CD8-positive, alpha-beta memory T cell (primary cell): ENCODE measurements at places on chromosomes 3 and 15.
A peak's percentile ranks its signal among the peaks of the same experiment; 100 is the strongest.

- H3K36me3 ChIP-seq, result no peaks in the 10 kb centered on the region
- DNase-seq, result no peak
- H3K27me3 ChIP-seq, result no peaks in the 10 kb centered on the region
- H3K4me3 ChIP-seq, result no peak overlapping the region
- H3K27ac ChIP-seq, result no peak overlapping the region
- H3K4me1 ChIP-seq, result no peaks in the 10 kb centered on the region
These were observed 117.3 kb upstream of the PRR20G start for GRCh38 chr3:127405010-127405598.

DNA sequence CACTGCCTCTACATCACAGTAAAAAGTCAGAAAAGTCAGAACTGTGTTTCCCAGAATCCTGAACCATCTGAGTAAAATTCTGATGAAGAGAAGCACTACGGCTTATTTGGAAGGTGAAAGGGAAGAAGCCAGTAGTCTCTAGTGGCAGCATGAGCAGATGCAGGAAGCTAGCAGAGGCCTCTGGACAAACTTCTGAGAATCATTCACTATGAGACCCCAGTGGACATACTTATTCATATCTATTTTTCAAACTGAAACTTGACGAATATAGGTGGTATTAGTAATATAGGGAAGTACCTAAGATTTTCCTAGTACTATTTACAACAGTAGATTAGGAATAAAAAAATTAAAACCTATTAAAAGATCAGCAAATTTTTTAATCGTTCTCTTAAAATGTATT lies 272.8 kb upstream of the TTC14 start:
- no peak for DNase-seq
- no peaks in the 10 kb centered on the region for H3K36me3 ChIP-seq
- H3K27ac ChIP-seq, result no peak overlapping the region
- no peaks in the 10 kb centered on the region for H3K4me1 ChIP-seq
- H3K4me3 ChIP-seq, result no peak overlapping the region

- H3K4me3 ChIP-seq, result no peak overlapping the region
- no peak overlapping the region for H3K27ac ChIP-seq
- DNase-seq, result no peak
- no peaks in the 10 kb centered on the region for H3K27me3 ChIP-seq
- no peaks in the 10 kb centered on the region for H3K36me3 ChIP-seq
- H3K4me1 ChIP-seq, result peaks cover 18% of the 10 kb centered on the region
These were observed 216.1 kb downstream of the SLCO3A1 start for GRCh38 chr15:92069308-92070250.

- H3K4me3 ChIP-seq, result no peak overlapping the region
- H3K27ac ChIP-seq, result no peak overlapping the region
- DNase-seq, result no peak
- no peaks in the 10 kb centered on the region for H3K4me1 ChIP-seq
These were observed 75.0 kb downstream of the SEMA5B start for GRCh38 chr3:122952520-122952919.

DNA sequence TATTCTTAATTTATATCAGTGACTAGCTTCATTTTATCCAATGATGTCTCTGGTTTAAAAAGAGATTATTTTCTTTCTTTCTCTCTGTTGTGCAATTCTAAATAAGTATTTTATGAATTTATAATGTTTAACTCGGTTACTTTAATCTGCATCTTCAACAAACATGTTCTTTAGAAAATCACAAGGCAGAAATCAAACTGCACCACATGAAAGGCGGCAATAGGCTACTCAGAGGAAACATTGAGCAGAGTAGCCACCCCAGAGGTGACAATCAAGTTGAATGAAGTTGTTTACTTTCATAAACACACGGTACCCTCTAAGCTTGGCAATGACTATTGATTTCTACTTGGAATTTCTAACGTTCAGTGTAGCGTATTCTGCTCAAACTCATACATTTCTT lies 677.8 kb upstream of the ROBO1 start:
- no peak overlapping the region for H3K4me3 ChIP-seq
- no peaks in the 10 kb centered on the region for H3K27me3 ChIP-seq
- no peak overlapping the region for H3K27ac ChIP-seq

DNA sequence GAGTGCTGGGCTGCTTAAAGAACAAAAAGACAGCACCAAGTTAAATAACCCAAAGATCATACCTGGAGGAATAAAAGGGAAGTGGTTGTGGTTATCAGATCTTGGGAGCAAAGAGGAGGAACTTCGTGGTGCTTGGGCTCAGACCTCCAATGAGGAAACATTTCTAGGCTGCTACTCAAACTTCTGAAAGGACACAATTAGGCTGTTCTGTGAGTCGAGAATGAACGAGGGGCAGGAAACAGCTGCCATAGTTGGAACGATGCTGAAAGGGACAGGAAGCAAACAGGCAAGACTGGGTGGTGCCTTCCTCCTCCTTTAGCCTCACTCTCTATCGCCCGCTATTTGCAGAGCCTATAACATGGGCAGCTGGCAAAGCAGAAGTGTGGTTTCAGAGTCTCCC lies 276.3 kb upstream of the ARRDC4 start:
- no peaks in the 10 kb centered on the region for H3K36me3 ChIP-seq
- H3K4me1 ChIP-seq, result no peaks in the 10 kb centered on the region
- no peak for DNase-seq
- H3K27me3 ChIP-seq, result no peaks in the 10 kb centered on the region

DNA sequence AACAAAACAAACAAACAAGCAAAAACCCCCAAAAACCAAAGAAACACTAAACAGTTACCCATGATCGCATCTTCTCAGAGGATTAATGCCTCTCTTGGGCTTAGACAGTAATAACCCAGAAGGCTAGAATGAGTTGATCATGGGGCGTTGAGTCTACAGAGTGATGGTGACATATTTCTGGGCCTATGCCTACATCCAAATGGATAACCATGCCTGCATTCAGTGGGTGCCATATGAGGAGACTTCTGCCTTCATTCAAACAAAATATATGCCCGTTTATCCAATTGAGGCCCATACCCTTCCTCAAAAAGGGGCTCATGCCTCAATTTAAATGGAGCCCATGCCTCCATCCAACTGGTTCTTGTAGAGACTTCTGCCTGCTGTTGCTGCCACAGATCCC lies 284.0 kb downstream of the EPHB1 start:
- no peaks in the 10 kb centered on the region for H3K36me3 ChIP-seq
- no peak overlapping the region for H3K27ac ChIP-seq
- no peaks in the 10 kb centered on the region for H3K4me1 ChIP-seq
- no peak for DNase-seq

- no peaks in the 10 kb centered on the region for H3K27me3 ChIP-seq
- H3K36me3 ChIP-seq, result no peaks in the 10 kb centered on the region
- no peak overlapping the region for H3K27ac ChIP-seq
- no peak for DNase-seq
- peaks cover 20% of the 10 kb centered on the region for H3K4me1 ChIP-seq
- no peak overlapping the region for H3K4me3 ChIP-seq
These were observed 113.5 kb downstream of the TNIK start for GRCh38 chr3:171346582-171347300.

- no peaks in the 10 kb centered on the region for H3K4me1 ChIP-seq
- H3K27ac ChIP-seq, result no peak overlapping the region
- no peak overlapping the region for H3K4me3 ChIP-seq
- no peaks in the 10 kb centered on the region for H3K36me3 ChIP-seq
- DNase-seq, result no peak
These were observed 10.3 kb upstream of the UBE2E2 start for GRCh38 chr3:23192816-23193215.

GRCh38 chr15:70493787-70494516 lies 269.4 kb downstream of the UACA start:
- H3K27ac ChIP-seq, result no peak overlapping the region
- no peaks in the 10 kb centered on the region for H3K27me3 ChIP-seq
- no peak for DNase-seq
- H3K4me3 ChIP-seq, result no peak overlapping the region
- H3K4me1 ChIP-seq, result peaks cover 68% of the 10 kb centered on the region
- H3K36me3 ChIP-seq, result no peaks in the 10 kb centered on the region

GRCh38 chr3:73846951-73847350 lies 222.2 kb upstream of the PDZRN3 start:
- H3K27me3 ChIP-seq, result no peaks in the 10 kb centered on the region
- H3K4me1 ChIP-seq, result no peaks in the 10 kb centered on the region
- no peak overlapping the region for H3K4me3 ChIP-seq
- no peak for DNase-seq
- no peaks in the 10 kb centered on the region for H3K36me3 ChIP-seq

- H3K4me1 ChIP-seq, result no peaks in the 10 kb centered on the region
- H3K36me3 ChIP-seq, result no peaks in the 10 kb centered on the region
- DNase-seq, result no peak
- H3K27me3 ChIP-seq, result no peaks in the 10 kb centered on the region
- H3K4me3 ChIP-seq, result no peak overlapping the region
These were observed 11.4 kb downstream of the SPRED1 start for GRCh38 chr15:38263996-38264395.

GRCh38 chr3:128502712-128503111 lies 9.7 kb upstream of the GATA2 start:
- no peak for DNase-seq
- H3K27me3 ChIP-seq, result peaks cover 15% of the 10 kb centered on the region
- no peak overlapping the region for H3K4me3 ChIP-seq
- no peaks in the 10 kb centered on the region for H3K36me3 ChIP-seq

DNA sequence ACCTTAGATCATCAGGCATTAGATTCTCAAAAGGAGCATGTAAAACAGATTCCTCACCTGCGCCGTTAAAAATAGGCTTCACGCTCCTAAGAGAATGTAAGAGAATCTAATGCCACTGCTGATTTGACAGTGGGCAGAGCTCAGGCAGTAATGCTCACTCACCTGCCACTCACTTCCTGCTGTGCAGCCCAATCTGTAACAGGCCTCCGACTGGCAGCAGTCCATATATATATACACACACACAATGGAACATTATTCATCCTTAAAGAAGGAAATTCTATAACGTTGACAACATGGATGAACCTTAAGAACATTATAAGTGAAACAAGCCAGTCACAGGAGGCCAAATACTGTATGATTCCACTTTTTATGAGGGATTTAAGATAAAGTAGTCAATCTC lies 24.5 kb downstream of the ZNF148 start:
- no peak for DNase-seq
- H3K4me1 ChIP-seq, result peaks cover 19% of the 10 kb centered on the region
- no peaks in the 10 kb centered on the region for H3K36me3 ChIP-seq
- no peak overlapping the region for H3K4me3 ChIP-seq
- H3K27me3 ChIP-seq, result no peaks in the 10 kb centered on the region
- no peak overlapping the region for H3K27ac ChIP-seq

- H3K27me3 ChIP-seq, result no peaks in the 10 kb centered on the region
- H3K4me1 ChIP-seq, result no peaks in the 10 kb centered on the region
- no peak for DNase-seq
- H3K4me3 ChIP-seq, result no peak overlapping the region
These were observed 30.4 kb downstream of the SLC41A3 start for GRCh38 chr3:126053513-126053912.

DNA sequence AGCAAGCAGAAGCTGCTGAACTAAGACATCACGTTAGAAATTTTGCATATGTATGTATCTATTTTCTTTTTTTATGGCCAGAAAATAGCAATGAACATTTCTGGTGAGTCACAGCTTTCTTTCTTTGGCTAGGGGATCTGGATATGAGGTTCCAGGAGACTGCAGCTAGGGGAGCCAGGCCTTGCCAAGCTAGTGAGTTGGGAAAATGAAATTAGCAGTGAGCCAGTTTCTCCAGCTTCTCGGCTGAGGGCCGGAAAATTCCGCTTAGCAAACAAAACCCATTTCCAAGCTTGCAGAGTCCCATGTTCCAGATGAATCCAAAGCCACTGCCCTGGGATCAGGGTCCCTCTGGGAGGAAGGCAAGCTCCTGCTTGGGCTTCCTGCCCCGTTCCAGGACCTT lies 137.6 kb downstream of the SRGAP3 start:
- no peak for DNase-seq
- H3K27me3 ChIP-seq, result no peaks in the 10 kb centered on the region
- H3K4me3 ChIP-seq, result no peak overlapping the region
- H3K36me3 ChIP-seq, result no peaks in the 10 kb centered on the region
- H3K27ac ChIP-seq, result no peak overlapping the region
- H3K4me1 ChIP-seq, result no peaks in the 10 kb centered on the region

DNA sequence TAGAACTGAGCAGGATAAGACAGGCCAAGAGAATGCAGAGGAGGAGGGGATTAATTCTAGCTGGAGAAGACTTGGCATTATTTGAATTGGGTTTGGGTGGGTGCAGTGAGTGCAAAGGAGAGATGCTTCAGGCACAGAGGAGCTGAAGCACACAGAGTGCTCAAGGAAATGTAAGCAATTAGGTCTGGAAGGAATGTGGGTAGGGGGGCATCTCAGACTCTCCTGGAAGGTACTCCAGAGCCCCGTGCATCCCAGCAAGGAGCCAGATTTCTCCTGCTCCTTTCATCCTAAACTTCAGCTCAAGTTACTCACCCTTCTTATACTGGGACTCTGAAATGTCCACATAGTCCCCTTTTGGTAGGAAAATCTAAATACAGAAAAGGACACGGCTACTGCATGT lies 143.6 kb upstream of the PFN2 start:
- no peak for DNase-seq
- no peaks in the 10 kb centered on the region for H3K27me3 ChIP-seq
- H3K4me1 ChIP-seq, result no peaks in the 10 kb centered on the region
- no peak overlapping the region for H3K4me3 ChIP-seq

DNA sequence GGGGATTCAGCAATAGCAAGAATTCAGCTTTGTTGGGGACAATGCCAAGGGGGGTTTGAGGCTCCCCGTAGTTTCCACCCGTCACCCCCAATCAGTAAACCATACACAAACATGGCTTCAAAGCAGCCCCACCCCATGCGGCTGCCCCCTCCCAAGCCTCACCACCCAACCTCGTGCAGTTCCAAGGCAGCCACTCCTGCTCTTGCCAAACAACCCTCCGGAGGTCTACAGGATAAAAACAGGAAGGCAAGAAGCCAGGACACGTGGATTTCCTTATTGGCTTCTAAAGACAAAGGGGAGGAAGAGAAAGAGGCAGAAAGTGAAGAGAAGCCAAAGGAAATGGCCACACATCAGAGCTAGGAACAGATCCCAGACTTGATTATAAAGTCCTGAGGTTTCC lies 121.1 kb downstream of the SHQ1 start:
- DNase-seq, result no peak
- H3K27ac ChIP-seq, result no peak overlapping the region
- no peaks in the 10 kb centered on the region for H3K36me3 ChIP-seq
- no peak overlapping the region for H3K4me3 ChIP-seq
- no peaks in the 10 kb centered on the region for H3K4me1 ChIP-seq

DNA sequence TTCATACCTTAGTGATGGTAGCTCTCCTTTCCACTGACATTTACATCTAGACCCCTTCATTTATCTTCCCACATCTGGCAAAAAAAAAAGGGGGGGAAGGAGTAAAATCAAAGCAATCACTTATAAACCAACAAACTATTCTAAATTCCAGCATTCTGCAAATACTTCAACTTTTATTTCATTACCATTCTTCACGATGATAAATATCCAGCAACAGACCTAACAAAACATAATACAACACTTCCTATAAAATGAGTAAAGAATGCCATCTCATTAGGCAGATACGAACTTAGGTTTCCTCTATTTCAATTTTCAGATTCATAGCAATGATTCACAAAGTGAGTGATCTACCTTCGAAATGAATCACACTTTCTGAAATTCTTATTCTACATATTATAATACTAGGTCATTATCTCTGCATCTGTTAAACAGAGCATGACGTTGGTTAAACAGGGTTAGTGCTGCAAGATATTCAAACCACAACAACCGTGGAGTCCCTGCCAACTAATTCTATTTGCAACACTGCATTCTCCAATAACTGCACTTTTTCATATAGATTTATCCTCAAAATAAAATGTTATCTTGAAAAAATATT lies at the start of gene LRRFIP2:
Gene LRRFIP2 (minus strand): TSS at position 51 of the 595 bp plus-strand sequence. CDS start 25,599 bp downstream, outside the sequence.
- peak within 1 kb of the TSS; percentile 80 for H3K27ac ChIP-seq
- no peak for DNase-seq
- H3K36me3 ChIP-seq, result no peaks in the 10 kb centered on the region
- H3K27me3 ChIP-seq, result no peaks in the 10 kb centered on the region

GRCh38 chr3:67015702-67016484 lies 17.8 kb downstream of the KBTBD8 start:
- H3K27me3 ChIP-seq, result no peaks in the 10 kb centered on the region
- no peak for DNase-seq
- no peak overlapping the region for H3K4me3 ChIP-seq
- H3K27ac ChIP-seq, result no peak overlapping the region
- H3K36me3 ChIP-seq, result no peaks in the 10 kb centered on the region
- peaks cover 17% of the 10 kb centered on the region for H3K4me1 ChIP-seq
